ENCODE measurements at places on chromosomes 3 and 15.

- DNase-seq = no peak
Measured at GRCh38 chr3:28664123-28664522, 315.5 kb upstream of the AZI2 start.

DNA sequence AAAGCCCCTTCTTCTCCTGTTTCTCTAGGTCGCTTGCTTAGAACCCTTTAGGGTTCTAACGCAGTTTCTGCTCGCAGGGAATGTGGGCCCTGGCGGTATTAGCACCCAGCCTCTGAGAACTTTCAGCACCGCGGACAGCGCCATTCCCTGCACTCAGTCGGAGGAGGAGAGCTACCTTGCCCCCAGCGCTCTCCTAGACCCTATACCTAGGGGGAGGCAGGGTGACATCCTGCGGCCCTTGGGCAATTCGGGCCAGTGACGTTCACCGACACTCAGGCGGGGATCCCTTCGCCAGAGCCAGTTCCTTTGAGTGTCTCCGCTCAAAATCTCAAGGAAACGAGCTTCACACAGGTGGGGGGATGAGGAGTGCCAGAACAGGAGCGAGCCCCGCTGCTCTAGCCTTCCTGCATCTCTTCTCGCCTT lies 1.3 kb downstream of the SLC7A14 start:
- peak; percentile 24 for DNase-seq

GRCh38 chr15:83178869-83179325 lies 28.7 kb downstream of the HDGFL3 start:
- no peak for DNase-seq

DNA sequence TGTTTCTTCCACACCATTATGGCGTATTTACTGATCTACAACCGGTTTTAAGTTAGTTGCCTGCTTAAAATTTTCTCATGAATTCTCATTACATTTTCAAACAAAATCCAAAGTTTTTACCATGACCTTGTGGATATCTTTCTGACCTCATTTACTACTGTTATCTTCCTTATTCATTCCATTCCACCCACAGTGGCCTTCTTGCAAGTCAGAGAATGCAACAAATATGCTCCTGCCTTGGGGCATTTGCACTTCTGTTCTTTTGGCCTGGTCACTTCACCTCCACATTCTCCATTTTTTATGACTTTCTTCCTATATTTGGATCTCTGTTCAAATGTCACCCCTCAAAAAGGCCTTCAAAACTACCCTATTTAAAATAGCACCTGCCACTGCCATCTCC lies 8.8 kb upstream of the SLC15A2 start:
- DNase-seq = no peak

GRCh38 chr3:66397745-66398144 lies 103.1 kb downstream of the LRIG1 start:
- no peak for DNase-seq

DNA sequence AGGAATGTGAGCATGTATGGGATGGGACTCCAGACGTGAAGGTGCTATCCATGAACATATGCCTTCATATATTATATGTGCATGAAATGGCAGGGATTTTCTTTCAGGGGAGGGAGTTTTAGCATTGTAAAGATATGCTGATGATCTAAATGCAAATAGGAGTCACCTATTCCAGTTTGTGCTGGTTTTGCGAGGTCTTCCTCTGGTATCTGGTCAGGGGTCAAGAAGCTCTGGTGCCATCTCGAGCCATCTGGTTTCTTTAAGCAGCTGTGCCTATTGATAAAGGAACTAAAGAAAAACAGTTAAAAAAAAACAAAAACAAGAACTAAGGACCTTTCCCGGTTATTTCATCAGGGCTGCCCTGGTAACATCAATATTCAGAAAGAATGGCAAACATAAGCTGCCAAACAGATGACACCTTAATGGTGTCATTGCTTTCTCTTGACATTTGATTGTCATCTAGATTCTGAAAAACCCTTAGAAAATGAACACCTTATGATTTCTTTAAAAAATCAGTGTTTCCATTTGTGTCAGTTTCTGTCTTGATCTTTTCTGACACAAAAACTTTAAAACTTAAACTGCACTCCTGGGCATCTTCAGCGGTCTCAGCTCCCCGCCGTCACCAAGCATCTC lies 22.7 kb downstream of the APH1B start:
- DNase-seq = no peak

DNA sequence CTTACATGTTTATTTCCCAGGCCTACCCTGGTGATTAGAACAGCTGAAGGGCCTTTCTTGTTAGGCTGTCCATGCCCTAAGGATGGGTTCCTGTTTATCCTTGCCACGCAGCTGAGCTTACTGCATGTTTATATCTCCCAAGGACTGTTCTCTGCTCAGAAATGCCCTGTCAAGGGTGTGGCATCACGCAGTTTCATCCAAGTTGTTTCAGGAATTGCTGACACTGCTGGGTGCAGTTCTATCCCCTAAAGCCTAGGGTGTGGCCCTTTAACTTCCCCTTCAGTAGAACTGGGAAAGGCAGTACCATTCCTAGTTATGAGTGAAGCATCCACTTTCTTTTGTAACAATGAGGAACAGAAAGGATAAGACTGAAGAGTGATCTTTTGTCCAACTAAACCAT lies 5.0 kb downstream of the ELL3 start:
- DNase-seq = no peak

- DNase-seq = no peak
Measured at GRCh38 chr15:90677807-90678790, 39.0 kb upstream of the BLM start.

DNA sequence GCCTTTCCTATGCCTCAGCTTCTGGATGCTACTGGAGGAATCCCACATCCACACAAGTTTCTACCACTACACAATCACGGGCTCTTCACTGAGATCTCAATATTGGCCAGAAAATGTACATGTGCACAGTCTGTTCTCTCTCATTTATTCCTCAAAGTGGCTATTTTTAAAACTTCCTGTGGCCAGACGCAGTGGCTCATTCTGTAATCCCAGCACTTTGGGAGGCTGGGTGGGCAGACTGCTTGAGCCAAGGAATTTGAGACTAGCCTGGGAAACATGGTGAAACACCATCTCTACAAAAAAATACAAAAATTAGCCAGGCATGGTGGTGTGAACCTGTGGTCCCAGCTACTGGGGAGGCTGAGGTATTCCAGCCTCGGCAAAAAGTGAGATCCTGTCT lies 91.4 kb upstream of the PRTG start:
- no peak for DNase-seq

DNA sequence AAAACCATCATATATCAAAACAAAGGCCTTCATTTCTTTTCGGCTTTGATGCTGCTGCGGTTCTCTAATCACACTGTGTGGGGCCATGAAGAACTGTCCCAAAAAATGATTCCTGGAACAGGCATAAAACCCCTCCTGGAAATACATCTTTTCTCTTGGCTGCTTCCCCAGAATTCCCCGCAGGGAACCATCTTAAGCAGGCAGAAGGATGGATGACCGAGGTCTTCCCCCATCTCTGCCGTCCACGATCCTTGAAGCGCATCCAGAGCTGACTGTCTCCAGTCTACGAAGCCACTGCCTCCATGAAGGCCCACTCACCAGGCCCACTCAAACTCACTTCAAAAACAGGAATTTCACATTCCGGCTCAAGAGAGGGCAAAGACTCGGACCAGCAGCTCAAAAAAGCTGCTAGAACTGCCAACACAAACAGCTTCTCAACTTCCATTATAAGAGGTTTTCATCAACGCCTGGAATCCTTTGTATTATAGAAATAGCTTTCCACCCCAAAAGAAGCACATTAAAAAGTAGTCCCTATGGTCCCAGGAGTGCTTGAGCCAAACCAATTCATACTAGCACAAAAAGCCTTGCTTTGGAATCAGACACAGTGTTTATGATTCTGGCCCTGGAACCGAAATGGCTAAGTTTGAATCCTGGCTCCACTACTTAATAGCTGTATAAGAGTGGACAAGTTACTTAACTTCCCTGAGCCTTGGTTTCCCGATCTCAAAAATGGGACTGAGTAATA lies 487.5 kb upstream of the WNT5A start:
- no peak for DNase-seq

GRCh38 chr3:69902386-69902785 lies 97.1 kb upstream of the SAMMSON start:
- no peak for DNase-seq

GRCh38 chr15:51379390-51379789 lies 37.9 kb downstream of the GLDN start:
- DNase-seq = no peak

DNA sequence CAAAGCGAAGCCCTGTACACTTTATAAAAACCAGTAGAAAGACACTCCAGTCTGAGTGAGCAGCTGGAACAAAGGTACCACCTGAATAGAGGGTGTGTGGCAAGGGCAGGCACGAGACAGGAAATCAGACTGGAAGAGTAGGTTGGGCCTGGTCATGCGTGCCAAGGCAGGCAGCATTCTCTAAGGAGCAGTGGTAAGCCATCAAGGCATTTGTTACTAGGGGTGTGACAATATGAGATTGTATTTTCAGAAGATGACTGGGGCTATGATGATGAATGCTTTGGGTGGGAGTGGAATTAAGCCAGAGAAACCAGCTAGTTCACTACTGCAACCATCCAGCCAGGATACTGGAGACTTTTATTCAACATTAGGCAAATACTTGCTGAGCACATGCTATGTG lies 5.0 kb downstream of the JMJD7 start:
- DNase-seq = no peak

GRCh38 chr3:11640009-11640673 lies 3.6 kb downstream of the VGLL4 start:
- DNase-seq = no peak

DNA sequence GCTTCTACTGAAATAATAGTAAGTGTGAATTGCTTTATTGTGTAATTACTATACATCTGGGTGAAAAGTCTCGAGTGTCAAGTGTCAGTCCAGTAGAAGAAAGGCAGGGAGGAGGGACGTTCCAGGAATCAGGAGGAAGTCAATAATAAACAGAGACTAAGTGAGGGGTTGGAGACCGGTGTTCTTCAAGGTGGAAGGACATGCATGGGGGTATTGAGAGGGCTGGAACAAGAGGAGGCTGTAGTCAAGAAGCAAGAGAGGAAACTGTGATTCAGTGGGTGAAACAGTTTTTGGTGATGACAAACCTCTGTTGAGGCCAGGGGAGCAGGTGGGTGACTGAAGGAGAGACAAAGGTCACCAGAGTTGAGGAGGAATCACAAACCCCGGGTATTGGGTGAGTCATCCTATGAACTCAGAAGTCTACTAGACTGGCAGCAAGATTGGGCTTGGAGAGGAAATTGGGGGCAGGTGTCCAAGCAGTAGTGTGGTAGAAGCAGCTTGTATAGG lies 11.6 kb upstream of the SCAMP5 start:
- no peak for DNase-seq

DNA sequence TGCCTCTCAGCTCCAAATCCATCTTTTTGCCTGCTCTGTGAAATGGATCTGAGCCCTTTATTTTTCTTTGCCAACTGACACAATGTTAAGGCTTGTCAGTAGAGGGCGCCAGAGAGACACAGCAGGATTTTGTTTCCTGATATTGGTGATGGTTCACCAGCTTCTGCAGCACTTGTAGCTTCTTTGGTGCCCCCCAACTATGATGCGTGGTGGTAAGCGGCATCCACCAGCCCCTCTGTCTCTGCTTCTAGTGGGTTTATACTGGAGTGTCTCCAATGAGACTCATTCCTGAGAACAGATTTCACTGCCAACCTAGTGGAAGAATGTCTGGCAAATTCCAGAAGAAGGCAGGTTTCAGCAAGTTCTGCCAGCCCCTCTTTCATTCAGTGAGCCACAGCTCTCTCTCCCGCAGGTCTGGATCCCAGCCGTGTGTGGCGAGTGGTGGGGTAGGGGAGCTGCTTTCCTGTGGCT lies 471.9 kb upstream of the FRG2C start:
- DNase-seq = no peak

DNA sequence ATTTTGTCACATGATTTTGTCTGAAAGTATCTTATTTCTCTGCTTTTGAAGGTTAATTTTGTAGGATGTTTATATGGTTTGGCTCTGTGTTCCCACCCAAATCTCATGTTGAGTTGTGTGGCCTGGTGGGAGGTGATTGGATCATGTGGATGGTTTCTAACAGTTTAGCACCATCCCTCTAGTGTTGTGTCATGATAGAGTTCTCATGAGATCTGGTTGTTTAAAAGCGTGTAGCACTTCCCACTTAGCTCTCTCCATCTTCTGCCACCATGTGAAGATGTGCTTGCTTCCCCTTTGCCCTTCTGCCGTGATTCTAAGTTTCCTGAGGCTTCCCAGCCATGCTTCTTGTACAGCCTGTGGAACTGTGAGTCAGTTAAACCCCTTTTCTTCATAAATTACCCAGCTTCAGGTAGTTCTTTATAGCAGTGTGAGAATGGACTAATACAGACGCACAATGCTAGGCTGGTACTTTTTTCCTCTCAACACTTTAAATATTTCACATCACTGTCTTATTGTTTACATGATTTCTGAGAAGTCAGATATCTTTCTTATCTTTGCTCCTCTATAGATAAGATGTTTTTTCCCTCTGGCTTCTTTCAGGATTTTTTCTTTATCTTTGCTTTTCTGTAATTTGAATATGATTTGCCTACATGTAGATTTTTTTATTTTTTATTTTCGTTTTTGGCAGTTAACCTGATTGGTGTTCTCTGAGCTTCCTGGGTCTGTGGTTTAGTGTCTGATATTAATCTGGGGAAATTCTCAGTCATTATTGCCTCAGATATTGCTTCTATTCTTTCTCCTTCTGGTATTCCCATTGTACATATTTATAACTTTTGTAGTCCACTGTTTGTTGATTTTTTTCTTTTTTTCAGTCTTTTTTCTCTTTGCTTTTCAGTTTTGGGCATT lies 22.2 kb downstream of the BTD start:
- no peak for DNase-seq

DNA sequence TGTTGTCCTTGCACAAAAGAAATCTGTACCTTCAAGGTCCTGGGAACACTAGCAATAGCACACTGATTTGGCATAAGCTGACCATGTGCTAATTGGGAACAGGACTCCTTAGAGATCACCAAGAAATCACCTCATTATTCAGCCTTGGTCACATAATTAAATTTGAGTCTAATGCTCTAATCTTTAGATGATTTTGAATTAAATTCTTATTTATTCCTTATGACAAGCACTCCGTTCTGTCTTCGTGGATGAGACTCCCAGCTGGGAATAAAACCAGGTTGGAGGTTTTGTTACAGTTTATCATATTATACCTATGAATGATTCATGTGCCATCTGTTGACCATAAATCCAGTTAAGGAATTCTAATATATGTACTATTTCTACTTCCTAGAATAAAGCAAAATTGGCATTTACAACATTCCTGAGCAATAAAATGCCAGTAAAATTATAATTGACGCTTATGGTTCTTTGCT lies 162.2 kb downstream of the MYRIP start:
- DNase-seq = no peak

- no peak for DNase-seq
Measured at GRCh38 chr3:99118381-99118780, 216.9 kb upstream of the DCBLD2 start.

- DNase-seq = no peak
Measured at GRCh38 chr3:60056404-60056803, 1006.6 kb upstream of the CFAP20DC start.

DNA sequence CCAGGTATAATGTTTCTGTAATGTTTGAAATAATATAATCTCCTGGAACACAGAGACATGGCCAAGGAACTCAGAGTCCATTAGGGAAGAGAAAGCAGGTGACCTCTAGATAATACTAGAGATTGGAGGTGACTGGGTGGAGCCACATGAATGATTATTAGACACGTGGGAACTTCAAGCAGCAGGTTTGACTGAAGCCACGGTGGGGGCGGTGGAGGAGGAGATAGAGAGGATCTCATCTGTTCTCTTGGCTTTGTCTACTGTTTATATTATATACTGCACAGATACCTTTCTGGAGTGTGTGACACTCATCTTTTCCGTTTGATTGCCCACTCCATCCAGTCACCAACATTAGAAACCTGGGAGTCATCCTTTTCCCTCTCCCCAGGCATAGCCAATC lies 33.7 kb downstream of the KIF7 start:
- DNase-seq = no peak

Data from C1 segment of cervical spinal cord (tissue), 14 donors.